ENCODE measurements at places on chromosomes 11 and 22. TPM values are rescaled to one million over a fixed set of nuclear protein-coding genes. Genes with fewer than 3 reads are reported as not detected.

Gene HBD
- polyA plus RNA-seq, result 0.09 TPM

GRCh38 chr11:117287668-117288067 is 3.5 kb upstream of the BACE1-AS start:
- peak; percentile 81 for DNase-seq

DNA sequence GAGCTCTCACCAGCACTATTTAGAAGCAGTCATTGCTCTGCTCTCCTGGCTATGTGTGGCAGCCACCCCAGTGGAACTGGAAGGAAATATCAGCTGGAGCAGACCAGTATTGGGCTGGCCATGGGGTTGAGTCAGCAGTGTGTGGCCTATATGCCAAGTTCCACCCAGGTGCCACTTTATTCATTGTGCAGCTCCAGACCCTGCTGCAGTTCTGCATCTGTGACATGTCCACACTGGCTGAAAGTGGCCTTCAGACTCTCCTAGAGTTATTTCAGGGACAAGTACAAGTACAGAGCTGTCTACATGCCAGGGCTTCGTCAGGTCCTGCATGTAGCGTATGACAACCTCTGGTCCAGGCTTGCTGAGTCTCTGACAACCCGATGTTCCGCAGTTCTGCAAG is 55.2 kb downstream of the CABIN1 start:
- no peak for DNase-seq

Gene SSH3
- 36.4 TPM for polyA plus RNA-seq

DNA sequence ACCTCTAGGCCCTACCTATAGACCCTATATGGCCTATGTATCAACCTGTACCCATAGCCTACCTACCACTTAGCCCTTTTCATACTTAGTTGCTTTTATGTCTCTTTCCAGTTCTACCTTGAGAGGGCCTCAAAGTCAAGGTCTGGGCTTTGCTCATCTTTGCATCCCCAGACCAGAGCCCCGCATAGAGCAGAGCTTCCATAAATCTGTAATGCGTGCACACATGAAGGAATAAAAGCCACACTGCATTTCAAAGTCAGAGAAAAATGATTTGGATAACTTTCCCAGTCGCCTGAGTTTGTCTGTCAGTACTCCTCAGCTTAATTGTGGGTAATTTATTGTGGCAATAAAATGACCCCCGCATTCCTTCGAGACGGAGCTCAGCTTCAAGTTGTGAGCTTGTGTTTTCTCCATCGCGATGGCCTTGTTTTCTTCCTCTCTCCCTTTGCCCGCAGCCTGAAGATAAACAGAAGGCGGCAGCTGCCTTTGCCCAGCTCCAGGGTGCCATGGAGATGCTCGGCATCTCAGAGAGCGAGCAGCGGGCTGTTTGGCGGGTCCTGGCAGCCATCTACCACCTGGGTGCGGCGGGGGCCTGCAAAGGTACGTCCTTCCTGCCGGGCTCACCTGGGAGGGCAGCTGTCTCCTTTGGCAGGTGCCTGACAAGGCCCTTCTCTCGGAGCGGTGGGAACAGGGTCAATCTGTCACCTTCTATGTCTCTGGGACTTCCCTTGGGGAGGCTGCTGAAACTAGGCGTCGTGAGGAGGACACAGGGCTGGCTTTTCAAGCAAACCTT is 55.7 kb downstream of the MYO18B start:
- DNase-seq, result no peak

DNA sequence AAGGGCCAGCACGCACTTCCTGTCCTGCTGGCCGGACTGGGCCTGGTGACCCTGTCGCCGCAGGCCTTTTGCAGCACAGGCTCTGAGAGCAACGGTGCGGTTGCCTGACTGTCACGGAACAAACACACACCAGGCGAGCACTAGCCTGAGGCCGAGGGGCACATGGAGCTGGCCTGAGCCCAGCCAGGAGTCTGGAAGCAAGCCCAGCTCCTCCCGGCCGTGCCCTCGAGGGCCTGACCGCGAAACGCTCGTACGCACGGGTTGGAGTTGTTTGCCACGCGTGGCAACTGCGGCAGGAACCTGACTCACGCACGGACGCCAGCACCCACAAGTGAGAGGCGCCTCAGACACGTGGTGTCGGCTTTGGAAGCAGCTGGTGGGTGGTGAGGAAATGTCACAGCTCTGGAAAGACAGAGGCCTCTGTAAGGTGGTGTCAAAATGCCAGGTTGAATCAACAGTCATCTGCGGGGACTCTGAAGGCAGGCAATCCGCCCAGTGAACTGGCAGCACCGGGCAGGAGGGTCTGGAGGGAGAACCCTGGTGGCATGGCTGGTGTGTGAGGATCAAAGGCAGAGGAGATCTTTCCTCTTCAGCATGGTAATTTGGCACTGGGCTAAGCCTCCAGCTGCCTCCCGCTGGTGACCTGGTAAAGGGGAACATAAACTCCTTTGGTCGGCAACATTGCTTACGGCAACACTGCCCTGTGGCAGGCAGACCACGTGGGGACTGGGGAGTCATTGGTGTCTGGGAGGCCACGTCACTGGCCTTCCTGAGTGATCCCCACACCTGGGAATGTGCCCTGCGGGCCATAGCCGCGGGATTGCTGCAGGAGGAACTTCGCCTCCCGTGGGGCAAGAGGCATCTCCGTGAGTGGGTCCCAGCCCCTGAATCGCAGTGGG is 15.3 kb upstream of the IL17REL start:
- no peak for DNase-seq

Gene OR4D5
- not detected for polyA plus RNA-seq

GRCh38 chr22:46764779-46765485 is 2.5 kb downstream of the TBC1D22A start:
- no peak for DNase-seq

- DNase-seq, result no peak
These were observed 29.7 kb upstream of the SOX10 start for GRCh38 chr22:38014083-38014482.

- DNase-seq, result no peak
These were observed 232.2 kb upstream of the UBASH3B start for GRCh38 chr11:122423273-122423672.

Gene MED15
- 51.5 TPM for polyA plus RNA-seq

- DNase-seq, result no peak
These were observed 3.1 kb downstream of the APBB1 start for GRCh38 chr11:6415797-6416196.

DNA sequence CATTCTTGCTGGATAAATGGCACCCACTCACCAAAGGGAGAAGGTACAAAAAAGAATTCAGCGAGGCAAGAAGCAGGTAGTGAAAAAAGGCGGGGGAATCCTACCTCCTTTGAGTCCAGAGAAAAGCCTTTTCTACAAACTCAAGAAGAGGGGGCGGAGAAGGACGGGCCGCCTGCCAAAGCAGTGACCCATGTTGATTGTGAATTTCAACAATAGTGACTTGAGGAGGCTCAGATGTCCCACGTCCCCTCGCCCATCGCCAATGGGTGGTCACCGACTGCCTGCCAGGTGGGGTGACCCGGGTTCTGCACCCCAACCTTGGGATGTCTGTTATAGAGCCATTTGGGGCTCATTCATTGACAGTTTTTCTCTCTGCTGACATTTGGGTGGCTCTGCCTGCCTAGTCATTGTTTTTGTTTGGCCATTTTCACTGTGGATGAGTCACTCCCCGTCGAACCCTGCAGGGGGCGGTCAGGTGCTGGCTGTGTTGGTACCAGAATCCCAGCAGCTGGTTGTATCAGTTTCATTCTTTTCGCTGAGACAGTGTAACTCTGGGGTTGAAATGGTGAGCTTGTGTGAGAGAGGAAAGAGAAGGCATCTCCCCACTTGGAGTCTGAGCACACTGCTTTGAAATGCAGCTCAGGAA is 163.4 kb upstream of the NCAM1 start:
- no peak for DNase-seq

DNA sequence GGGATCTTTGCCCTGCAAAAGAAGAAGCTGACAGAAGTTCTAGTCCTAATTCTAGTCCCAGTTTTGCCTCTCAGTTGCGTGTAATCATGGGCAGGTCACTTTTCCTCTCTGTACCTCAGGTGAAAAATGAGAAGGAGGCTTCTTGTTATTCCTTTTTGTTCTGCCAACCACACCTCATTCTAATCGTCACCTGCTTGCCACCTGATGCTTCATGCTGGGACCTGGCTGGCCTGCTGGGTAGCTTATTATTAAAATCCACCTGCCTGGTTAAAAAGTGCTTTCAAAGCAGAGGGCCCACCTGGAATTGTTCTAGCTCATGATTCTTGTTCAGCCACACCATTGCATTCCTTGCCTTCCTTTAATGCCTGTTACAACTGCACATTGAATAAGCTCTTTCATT is 8.4 kb upstream of the ALG8 start:
- no peak for DNase-seq

DNA sequence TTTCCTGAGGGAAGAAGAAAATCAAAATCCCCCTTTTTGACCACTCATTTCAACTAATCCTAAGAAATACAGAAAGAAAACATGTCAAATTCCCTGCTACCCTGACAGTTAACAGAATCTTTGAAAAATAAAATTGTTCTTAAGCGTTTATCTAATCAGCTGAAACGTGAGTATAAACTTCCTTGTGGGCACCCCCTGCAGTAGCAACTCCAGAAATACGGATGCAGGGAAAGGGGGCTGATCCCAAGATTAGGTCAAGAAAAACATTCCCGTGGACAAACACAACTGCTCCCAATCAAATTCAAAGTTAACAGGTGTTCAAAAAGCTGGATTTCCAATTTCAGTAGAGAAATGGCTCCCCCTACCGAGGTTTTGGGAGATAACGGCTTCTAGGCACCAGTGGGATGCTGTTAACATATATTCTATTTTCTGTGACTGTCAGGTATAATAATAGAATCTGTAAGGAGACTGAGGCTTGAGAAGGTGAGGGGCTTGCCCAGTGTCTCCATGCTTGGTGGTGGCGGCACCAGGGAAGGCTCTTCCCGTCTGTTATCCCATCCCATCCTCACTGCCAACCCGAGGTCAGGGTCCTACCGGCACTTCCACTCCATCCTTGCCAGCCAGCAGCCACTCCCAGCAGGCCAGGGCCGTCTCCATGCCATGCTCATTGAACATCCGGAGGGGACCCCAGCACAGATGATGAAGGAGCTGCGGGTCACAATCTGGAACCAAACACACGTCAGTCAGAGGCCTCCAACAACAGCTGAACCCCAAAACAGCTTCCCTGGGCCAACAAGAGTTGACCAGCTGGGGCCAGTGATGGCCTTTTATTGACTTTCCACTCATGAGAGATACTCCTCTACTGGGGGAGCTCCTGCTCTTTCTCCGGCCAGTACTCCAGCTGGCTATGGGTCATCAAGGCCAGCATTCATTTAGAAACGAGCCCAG is 32.0 kb upstream of the SERPIND1 start:
- peak; percentile 14 for DNase-seq

- DNase-seq, result no peak
These were observed 12.6 kb upstream of the RFPL2 start for GRCh38 chr22:32217465-32217864.

- no peak for DNase-seq
These were observed 125.0 kb upstream of the ARHGAP42 start for GRCh38 chr11:100562128-100562527.

DNA sequence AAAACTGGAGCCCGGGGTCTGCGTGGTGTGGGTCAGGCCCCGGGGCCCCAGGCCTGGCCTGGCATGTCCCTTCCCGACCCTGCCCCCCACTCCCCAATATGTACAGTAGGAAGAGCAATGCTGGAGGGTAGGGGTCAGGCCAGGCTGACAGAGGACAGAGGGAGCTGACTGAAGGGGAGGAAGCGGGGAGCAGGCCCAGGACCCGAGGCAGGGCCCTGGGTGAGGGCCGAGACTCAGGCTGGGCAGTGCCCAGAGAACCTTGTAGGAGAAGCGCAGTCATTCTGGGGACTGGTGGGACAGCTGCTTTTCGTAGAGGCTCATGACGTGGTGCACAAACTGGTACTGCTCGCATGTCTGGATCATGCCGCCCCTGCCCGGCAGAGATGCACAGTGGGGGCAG is 2.7 kb upstream of the IGSF22 start:
- DNase-seq, result no peak

GRCh38 chr11:44261800-44262591 is 47.9 kb downstream of the ALX4 start:
- DNase-seq, result no peak

DNA sequence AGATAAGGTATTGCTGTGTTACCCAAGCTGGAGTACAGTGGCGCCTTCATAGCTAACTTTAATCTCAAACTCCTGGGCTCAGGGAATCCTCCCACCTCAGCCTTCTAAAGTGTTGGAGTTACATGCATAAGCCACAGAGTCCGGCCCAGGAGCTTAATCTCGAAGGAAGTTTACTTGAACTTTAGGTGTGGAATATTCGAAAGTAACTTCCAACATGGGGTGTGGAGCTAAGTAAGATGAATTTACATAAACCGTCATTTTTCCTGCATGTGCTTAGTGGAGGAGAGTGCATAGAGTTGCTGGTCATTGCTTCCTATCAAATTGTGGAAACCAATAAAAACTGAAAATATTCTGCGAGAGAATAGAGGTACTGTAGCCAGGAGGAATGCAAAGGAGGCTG is 1.5 kb downstream of the ATG13 start:
- DNase-seq, result peak; percentile 43

Gene OR51B5
- 0.30 TPM for polyA plus RNA-seq

Gene HSPB2
- polyA plus RNA-seq, result 4.3 TPM

DNA sequence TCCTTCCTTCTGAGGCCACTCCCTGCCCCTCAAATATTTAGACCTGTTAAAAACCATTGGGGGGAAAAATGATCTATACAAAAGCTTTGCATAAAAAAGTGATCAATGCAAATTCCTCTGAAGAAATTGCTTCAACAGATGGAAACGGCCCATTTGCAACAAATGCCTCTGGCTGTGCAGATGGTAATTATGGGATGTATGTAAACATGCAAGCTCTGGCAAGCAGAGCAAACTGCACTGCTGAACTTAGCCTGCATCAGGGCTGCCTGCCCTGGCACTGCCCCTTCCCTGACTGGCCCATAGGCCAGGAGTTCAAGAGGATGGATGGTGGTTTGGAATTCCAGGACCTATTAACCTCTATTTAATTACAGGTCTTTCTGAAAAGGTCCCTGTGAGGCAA is 388.7 kb downstream of the MIAT start:
- no peak for DNase-seq

DNA sequence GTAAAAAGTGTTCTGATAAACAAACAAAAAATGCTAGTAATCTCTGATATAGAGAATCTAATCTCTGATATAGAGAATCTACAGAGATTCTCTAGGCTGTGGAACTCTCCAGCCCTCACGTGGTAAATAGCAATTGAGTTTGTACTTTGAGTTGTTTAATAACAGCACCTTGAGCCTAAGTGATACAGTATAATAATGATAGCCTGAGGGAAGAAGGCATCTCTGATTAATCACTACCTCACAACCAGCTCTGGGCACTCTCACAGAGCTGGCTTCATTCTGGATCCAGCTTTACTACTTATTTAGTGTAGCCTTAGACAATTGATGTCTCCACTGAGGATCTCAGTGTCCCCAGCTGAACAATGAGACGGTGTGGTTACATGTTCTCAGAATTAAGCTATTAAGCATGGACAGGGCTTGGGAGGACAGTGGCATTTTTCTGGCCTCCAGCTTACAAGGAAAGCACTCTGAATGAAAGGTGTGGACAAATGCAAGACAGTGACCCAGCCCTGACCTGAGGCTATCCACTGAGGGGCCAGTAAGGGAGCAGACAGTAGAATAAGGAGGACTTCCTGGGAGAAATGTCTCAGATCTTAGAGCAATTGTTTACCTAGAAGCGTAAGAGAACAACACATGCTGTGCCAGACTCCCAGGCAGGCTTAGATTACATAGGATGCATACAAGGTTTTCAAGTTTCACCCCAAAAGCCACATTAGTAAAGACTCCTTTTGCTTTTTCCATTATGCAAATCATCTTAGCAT is 88.7 kb upstream of the DRD2 start:
- peak; percentile 42 for DNase-seq

GRCh38 chr11:18791969-18792628 is 501 bp upstream of the PTPN5 start:
- DNase-seq, result no peak
